Fibroblast of skin of left quadriceps (primary cell): ENCODE measurements at places on chromosomes 6 and 20.

GRCh38 chr6:33202799-33203198 is 1.7 kb upstream of the HSD17B8 start:
- DNase-seq = no peak

GRCh38 chr20:35490736-35491181 is 35.4 kb downstream of the CEP250 start:
- DNase-seq = no peak

DNA sequence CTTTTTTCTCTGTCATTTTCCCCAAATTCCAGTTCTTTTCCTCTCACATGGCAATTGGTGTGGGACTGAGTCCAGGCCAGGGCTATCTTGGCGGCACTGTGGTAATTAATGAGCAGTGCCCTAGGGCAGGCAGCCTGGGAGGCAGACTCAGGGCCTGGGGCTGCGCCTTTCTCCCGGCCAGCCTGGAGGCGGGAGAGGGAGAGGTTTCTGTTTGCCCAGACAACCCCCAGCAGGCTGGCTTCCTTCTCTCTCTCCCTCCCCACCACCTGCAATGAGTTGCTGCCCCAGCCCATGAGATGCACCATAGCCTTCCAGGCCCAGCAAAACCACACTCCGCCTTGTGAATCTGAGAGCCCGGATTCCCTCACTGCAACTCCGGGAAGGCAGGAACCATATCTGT is 15.1 kb upstream of the CCDC167 start:
- no peak for DNase-seq

- DNase-seq = no peak
These were observed 396.9 kb upstream of the EYS start for GRCh38 chr6:66103954-66104353.

- DNase-seq = no peak
These were observed 49.2 kb downstream of the RNGTT start for GRCh38 chr6:88914180-88914579.

GRCh38 chr6:107506145-107506544 is 16.2 kb downstream of the SOBP start:
- no peak for DNase-seq

DNA sequence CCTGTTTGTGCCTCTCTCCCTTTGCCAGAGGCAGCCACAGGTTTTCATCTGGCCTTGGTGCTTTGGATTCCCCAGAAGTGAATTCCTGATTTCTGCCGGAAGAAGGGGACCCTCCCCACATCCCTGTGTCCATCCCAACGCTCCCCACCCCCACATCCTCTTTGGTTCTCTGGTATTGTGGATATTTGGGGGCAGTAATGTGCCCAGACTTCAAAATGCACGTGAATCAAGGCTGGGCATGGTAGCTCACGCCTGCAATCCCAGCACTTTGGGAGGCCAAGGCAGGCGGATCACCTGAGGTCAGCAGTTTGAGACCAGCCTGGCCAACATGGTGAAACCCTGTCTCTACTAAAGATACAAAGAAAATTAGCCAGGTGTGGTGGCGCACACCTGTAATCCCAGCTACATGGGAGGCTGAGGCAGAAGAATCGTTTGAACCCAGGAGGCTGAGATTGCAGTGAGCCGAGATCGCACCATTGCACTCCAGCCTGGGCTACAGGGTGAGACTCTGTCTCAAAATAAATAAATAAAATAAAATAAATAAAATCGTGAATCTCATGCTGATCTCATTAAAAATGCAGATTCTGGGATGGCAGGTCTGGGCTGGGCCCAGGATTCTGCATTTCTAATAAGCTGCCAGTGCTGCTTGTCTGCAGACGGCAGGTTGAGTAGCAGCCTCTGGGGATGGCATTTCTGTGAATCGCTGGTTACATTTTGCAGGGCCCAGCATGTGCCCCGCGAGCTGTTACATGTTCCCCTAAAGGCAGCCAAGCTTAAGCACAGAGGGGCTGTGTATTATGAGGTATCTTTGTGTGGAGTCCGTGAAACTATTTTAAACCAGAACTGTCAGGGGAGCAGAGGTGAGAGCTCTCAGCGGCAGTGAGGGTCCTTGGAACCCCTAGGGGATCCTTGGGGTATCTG is 49.0 kb downstream of the SYNJ2 start:
- DNase-seq = no peak

DNA sequence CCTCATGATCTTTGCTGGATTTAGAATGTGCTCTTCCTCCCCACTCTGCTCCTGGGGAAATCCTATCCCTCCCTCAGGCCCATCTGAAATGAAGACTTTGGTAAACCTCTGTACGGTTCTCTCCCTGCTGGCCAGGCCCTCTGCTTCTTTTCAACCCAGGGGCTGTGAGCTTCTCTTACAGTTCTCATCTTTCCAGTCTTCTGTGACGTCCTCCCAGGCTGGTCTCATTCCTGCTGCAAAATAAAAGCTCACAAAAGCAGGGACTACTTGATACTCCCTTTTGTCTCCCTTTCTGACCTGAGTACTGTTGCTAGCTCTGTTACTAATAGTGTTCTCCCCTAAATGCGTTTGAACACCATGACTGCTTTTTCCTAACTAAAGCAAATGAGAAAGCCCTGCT is 46.3 kb downstream of the UNC5CL start:
- DNase-seq = no peak

- DNase-seq = no peak
These were observed 34.2 kb upstream of the TBXT start for GRCh38 chr6:166201878-166202277.

GRCh38 chr6:138988469-138988834 is 399 bp upstream of the REPS1 start:
- no peak for DNase-seq
